MV-4-11 (cell line): ENCODE measurements at places on chromosomes 16 and 17.

- DNase-seq = no peak
Measured at GRCh38 chr17:57874058-57874419, 24.2 kb upstream of the MRPS23 start.

DNA sequence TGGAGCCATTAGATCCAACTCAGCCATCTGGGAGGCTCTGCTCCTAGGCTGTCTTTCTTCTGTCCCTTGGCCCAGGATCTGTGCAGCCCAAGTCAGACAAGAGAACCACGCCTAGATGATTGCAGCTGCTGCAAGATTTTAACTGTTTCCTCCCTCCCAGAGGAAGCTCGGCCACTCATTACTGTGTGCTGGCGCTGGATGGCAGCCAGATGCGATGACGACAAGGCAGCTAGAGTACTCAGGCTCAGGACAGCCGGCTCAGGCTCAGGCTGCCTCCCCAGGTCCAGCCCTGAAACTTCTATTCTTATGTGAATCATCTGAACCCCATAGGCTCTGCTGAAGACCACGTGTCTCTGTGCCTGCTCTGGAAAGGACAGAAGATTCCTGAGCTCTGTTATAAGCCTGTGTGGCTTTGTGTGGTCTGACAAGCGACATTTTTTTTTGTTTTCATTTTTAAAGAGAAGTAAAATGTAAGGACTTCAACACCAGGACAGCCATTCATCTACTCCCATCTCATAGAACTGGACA, 32.1 kb upstream of the FBXW10B start:
- peak; percentile 99 for DNase-seq

DNA sequence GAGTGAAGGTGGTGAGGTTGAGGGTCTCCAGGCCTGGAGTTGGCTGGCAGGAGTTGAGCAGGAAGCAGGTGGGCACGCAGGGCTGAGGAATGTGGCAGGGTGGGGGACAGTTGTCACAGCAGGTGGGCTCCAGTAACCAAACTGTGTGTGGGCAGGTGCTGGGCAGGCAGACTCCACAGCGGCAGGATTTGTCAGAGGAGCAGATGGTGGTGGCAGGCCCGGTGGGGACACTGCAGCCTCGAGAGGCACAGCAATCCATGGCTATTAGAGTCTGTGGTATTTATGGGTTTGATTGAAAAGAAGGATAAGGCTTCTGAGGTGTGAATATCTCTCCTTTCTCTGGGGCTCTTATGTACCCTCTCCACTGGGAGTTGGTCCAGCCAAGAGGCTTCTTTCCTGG, at the start of gene KRTAP3-3:
Gene KRTAP3-3 (minus strand): TSS at position 326 of the 400 bp plus-strand sequence. CDS start 67 bp downstream, at position 259.
- no peak for DNase-seq

- no peak for DNase-seq
Measured at GRCh38 chr17:7577327-7578199, 1.9 kb upstream of the CD68 start.

- DNase-seq = peak; percentile 80
Measured at GRCh38 chr16:86956437-86956836, 360.8 kb downstream of the C16orf95 start.

DNA sequence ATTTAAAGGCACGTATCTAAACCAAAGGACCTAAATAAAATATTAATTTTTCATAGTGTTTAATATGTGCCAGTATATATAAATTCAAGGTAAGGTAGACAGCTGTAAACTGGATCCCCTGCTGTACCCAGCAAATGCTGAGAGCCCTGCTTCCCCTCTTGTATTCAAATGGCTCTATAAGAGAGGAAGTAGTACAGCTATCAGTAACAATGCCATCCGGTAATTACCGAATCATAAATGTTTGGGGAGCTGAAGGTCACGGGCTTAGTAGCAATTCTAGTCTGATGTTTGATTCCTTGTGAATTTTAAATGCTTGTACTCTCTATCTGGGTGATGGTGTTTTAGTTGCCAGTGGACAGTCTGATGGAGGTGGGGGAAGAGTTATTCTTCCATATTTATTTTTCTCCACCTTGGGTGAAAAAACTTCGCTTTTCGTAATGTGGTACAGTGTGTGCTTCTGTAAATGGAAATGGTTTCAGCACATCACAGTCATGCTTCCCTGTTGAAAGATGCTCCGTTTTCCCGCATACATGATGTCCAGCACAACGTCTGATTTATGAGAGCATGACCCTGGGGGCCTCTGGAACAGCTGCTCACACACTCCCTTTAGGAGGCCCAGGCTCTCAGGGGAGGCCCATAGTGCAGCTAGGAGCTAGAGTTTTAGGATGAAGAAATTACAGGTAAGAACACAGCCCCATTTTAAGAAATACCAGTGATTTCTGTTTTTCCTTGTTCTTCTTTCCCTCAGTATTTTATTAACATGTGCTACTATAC, 423.9 kb downstream of the WWOX start:
- no peak for DNase-seq

DNA sequence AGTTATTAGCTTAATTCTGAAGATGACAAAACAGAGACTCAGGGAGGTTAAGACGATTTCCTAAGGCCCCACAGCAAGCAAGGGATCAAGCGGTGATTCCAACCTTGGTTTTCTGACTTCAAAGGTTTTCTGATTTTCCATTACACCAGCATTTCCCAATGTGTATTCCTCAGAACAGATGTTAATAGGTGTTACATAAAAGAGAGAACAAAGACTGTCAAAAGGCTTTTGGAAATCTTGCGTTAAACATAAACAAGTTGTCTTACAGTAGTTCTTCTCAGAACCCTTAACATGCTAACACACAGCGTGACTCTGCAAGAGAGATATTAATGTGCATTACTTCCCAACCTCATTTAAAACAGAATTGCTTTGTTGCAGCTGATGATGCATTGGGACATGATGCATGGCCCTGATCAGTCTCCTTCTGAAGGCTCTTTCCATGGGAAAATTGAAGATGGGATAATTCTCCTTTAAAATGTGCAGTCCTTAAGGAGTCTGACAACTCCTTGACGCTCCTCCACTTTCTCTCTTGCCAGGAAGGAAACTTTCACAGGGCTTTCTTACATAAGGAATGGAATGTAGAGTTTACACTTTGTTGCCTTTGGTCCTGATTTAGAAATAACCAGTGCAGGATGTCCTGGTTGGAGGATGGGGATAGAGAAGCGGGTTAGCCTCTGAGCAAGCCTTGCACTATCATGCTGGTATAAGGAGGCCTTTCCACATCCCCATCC, 21.5 kb upstream of the MMD start:
- DNase-seq = no peak

GRCh38 chr16:15739950-15740349, 89.9 kb downstream of the NDE1 start:
- DNase-seq = no peak

DNA sequence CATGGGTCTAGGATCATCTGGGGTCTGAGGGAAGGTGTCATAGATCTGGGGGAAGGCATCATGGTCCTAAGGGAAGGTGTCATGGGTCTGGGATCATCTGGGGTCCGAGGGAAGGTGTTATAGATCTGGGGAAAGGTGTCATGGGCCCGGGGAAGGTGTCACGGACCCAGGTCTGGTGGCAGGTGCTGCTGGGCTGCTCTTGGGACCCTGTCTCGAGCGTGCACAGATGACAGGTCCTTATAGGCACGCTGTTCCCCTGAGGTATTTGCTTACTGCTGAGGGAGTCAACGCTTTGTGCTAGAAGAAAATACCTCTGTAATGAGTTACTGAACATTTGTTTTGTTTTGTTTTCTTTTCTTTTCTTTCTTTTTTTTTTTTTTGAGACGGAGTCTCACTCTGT, 1.4 kb downstream of the RAB40C start:
- DNase-seq = no peak

DNA sequence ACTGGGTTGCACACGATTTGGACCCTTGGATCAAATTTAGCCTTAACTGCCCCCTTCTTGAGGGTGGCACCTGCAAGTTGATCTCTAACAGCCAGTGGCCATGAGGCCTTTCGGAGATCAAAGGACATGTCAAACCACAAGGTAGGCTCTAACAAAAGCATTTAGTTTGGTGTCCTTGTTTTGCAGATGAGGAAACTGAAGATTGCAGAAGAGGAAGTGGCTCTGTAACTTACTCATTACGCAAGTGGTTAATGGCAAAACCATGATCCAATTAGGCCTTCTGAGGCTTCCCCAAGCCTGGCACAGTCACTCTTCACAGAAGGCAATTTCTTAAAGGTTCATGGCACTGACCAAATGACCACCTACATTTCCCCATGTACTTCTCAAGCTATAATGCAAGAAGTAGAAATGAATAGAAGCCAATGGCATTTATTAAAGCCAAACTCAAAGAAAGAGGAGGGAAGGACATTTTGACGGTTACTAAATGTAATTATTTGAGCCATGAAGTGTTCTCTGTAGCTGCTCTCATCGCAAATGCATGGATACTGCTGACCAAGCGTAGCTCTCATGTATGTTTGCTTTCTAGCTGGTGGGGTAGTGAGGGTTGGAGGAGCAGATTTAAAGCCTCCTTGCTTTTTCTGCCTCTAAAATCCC, 32.8 kb upstream of the ABCC12 start:
- DNase-seq = peak; percentile 97

GRCh38 chr16:426115-426905, 861 bp downstream of the RAB11FIP3 start:
- DNase-seq = no peak

GRCh38 chr16:80144191-80144590, 396.6 kb upstream of the DYNLRB2 start:
- DNase-seq = no peak

GRCh38 chr17:45090711-45091110, 29.6 kb downstream of the NMT1 start:
- DNase-seq = no peak

GRCh38 chr17:6297960-6298359, 137.0 kb downstream of the AIPL1 start:
- DNase-seq = no peak

GRCh38 chr16:720447-720989, 428 bp upstream of the ANTKMT start:
- DNase-seq = peak; percentile 62

DNA sequence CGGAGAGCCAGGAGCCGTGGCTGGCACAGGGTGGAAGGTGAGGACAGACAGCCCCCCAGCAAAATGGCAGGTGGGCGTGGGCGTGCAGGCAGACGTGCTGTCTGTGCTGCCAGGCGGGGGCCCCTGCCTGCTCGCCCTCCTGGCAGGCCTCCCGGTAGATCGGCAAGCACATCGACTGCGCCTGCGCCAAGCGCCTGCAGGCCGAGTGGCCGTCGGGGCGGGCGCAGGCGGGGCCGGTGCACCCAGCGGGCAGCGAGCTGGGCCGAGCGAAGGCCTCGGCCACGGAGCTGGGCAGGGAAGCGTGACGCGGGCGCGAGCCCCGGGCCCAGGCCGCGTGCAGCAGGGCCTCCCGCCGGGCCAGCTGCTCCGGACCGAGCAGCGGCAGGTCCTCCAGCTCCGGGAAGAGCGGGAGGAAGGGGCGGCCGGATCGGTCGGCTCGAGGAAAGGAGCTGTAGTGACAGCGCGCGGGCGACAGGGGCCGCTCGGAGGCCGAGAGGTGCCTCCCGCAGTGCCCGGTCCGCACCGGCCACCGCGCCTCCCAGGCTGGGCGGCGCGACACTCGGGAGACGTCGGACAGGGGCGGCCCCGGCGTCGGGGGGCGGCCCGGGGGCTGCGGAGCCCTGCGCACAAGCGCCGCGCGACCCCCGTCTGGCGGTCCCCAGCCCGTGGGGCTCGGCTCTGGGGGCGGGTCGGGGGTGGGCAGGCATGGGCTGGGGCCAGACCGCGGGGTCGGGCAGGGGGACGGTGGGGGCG, 16.9 kb downstream of the GRIN2C start:
- DNase-seq = no peak

- DNase-seq = no peak
Measured at GRCh38 chr16:20614186-20615141, 38.3 kb upstream of the ACSM2B start.

- DNase-seq = peak; percentile 98
Measured at GRCh38 chr17:43171586-43172487, 823 bp downstream of the NBR1 start.

GRCh38 chr16:80850757-80851156, 46.4 kb upstream of the CDYL2 start:
- DNase-seq = no peak

GRCh38 chr17:80759377-80759673, 214.7 kb downstream of the RPTOR start:
- DNase-seq = no peak

DNA sequence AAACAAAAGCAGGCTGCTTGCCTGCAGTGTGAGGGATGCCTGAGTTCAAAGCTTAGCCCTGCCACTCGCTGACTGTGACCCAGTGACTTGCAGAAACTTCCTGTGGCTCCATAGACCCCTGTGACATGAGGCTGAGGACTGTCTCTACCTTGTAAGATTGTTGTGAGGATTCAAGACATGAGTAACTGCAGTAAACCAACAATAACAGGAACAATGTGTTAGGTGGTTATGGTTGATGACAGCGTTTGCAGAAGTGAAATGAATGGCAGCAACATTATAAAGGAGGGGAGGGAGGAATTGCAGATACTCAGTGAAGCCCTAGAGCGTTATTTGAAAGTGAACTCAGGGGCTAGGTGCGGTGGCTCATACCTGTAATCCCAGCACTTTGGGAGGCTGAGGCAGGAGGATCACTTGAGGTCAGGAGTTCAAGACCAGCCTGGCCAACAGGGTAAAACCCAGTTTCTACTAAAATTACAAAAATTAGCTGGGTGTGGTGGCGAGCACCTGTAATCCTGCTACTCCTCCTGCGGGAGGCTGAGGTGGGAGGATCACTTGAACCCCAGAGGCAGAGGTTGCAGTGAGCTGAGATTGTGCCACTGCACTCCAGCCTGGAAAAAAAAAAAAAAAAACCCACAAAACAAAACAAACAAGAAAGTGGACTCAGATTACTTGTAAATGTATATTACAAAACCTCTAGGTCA, 33.5 kb upstream of the EMP2 start:
- peak; percentile 86 for DNase-seq

- DNase-seq = no peak
Measured at GRCh38 chr16:17939122-17939536, 397.4 kb downstream of the NPIPA8 start.

DNA sequence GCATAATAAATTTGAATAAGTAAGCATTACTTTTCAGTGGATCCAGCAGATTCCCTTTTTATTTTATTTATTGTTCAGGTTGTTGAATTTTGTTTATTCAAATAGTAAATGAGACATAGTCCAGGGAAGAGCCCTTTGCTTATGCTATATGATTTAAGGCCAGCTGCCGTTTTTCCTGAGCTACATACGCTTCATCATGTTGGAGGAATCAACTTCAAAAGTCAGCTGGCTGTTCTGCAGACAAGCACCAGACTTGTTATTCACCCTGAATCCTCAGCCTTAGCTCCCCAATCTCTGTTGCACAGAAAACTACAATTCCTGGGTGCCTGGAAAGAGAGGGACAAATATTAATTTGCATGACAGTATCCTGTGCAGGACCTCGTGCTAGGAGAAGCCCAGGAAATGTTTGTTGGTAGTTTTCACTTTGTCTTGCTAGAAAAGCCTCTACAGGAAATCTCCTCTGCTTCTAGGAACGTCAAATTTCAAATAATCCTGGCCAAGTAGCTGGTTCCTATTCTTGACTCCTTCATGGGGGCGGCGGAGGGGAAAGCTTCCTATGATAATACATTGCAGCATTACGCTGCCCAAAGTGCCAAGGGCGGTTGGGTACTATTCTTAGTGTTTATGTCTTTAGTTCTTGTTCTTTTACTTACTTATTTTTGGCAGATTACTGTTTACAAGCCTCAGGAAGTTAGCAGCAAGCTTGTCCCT, 101.6 kb downstream of the PRKCA start:
- peak; percentile 59 for DNase-seq
